ENCODE measurements at places on chromosomes 5 and 9.

GRCh38 chr5:115579747-115580173, 22.5 kb downstream of the TICAM2 start:
- no peak for DNase-seq

- DNase-seq = no peak
Measured at GRCh38 chr5:34709861-34710673, 53.9 kb downstream of the RAI14 start.

- no peak for DNase-seq
Measured at GRCh38 chr5:110851357-110851756, 112.5 kb downstream of the SLC25A46 start.

DNA sequence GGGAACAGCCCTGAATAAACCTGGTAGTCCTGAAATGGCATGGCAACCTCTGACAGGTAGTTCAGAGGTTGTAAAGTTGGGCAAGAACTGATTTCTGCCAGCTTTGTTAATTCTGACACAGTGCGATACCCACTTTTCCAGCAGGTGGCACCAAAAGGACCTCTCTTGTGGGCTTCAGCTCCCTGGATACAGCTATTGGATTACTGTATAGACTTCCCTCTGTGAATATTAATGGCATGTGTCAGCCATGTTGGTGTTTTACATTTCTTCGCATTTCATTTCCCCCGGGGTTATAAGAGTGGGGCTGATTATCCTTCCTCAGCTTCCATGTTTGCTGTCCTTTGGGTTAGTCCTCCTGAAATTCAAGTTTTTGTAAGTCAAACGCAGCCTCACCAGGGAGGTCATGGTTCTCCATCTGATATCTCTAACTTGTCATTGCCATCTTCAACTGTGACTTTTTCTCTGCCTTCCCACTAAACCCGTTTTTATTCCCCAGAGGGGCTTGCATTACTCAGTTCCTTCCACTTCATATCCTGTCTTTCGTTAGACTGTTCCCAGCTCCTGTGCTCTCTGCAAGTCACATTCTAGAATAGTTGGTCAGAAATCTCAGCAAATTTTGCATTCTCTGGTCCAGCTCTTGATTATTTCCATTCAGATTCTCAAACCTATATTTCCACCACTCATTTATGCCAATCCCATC, 135.6 kb downstream of the LIFR start:
- peak; percentile 83 for DNase-seq

DNA sequence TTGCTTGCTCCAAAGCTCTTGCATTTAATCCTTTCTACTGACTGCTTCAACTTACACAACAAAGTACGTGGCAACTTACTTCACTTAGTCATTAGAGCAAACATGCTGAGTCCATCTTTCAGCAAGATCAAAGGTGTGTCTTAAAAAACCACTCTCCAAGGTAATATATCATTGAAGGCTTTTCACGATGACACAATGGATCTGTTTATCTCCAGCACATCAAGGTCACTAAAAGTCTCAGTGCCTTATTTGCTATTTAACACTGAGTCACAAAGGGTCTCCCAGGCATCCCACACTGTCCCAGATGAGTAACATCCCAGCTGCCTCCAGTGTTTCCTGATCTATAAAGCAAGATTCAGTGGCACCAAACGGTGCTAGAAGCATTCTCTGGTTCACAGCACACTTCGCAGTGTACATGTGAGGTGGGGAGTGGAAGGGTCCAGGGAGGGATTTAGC, 3.7 kb upstream of the CLK4 start:
- no peak for DNase-seq

GRCh38 chr5:2066373-2066772, 183.6 kb upstream of the IRX4 start:
- DNase-seq = no peak

DNA sequence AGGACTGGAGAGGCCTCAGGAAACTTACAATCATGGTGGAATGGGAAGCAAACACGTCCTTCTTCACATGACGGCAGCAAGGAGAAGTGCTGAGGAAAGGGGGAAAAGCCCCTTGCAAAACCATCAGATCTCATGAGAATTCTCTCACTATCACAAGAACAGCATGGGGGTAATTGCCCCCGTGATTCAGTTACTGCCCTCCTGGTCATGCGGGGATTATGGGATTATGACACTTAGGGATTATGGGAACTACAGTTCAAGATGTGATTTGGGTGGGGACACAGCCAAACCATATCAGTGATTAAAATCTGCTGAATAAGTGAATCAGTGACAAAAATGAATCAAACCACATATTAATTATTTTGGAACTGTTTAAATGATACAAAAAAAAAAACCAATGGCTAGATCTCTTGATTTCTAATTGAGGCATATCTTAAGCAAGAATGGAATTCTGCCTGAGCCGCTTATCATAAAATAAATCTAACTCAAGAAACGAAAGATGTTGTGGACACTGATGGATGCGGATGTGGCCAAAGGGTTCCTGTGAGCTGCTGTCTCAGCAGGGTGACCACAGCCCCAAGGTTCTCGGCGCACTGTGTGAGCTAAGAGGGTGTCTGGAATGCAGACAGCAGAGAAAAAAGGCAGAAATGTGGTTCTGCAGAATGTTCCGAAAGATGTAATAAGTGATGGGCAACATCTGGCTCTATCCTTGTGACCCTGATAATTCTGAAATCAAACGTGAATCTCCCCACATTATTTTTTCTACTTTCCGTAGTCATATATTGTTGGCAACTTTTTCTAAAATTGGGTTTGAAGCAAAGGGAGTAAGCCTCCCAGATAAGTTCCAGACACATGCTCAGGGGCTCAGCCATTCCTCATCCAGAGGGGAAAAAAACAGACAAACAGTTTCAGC, 107.2 kb upstream of the ICE1 start:
- no peak for DNase-seq

GRCh38 chr9:16794871-16795639, 75.4 kb downstream of the BNC2 start:
- DNase-seq = peak; percentile 59

- DNase-seq = peak; percentile 100
Measured at GRCh38 chr5:138542956-138543729, at the start of gene ETF1. Gene ETF1 (minus strand): TSS chr5:138543236. CDS start chr5:138542918, 318 bp downstream.

- no peak for DNase-seq
Measured at GRCh38 chr9:68749579-68750159, 44.6 kb downstream of the PIP5K1B start.

- DNase-seq = no peak
Measured at GRCh38 chr5:108297042-108297601, 84.8 kb downstream of the FBXL17 start.

DNA sequence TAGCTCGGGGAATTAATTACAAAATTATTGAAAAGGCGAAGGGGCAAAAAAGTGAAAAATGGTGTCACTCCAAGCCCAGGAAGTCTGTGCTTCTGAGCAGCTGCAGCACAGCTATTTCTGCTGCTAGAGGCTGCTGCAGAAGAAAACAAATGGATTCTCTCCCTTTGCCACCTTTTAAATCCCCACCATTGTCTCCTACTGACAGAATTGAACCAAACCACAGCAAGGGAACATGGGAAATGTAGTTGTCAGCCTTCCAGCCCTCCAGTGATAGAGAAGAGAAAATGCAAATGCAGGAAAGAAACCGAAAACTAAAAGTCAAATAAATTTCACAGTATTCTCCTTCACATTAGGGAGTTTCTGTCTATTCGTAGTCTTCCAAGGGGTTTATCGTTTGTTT, 33.4 kb upstream of the CDC42SE2 start:
- no peak for DNase-seq

DNA sequence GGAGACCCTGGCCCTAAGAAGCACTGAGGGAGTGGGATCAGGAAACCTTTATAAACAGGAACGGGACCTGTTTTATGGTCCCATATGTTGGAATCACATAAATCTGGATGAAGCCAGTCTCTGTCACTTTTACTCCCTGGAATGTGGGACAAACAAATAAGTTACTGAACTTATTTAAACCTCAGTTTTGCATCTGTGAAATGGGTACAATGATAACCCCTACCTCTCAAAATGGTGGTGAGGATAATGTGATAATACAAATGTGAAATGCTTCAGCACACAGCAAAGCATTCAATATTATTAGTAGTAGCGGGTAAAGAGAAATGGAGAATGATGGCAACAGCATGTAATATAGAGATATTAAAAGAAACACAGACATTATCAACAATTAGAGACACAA, 298.9 kb downstream of the ZSWIM6 start:
- no peak for DNase-seq

- DNase-seq = no peak
Measured at GRCh38 chr9:78618735-78619134, 321.8 kb downstream of the PSAT1 start.

DNA sequence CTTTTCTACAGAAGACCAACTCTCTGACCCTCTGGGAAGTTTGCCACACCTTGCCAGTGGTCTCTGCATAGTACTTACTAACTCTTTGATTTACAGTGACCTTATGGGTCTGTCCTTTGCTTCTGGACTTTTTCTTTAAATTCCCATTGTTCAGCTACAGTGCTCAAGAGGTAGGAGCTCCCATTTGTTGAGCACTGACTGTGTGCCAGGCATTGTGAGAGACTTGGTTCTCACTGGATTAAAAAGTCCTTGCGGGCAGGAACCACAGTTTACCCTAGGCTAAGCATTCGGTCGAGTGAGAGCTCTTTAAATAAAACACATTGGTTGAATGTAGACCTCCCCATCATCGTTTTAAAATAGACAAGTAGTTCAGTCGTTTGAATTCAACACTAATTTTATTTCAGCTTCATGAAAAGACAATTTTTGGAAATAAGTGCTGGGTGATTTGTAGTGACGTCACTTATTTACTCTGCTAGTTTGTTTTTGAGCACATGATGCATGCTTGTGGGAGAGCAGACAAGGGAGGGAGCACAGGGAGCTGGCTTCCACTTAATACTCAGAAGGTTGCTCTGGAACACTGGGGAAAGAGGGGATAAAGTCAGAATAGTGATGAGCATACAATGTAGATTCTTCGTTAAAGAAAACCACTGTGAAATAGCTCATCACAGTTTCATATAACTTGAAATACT, 27.1 kb downstream of the RASGRF2 start:
- no peak for DNase-seq

GRCh38 chr9:74711341-74711740, 176.4 kb downstream of the TRPM6 start:
- no peak for DNase-seq

- DNase-seq = no peak
Measured at GRCh38 chr5:157275403-157275802, 9.5 kb downstream of the CYFIP2 start.

DNA sequence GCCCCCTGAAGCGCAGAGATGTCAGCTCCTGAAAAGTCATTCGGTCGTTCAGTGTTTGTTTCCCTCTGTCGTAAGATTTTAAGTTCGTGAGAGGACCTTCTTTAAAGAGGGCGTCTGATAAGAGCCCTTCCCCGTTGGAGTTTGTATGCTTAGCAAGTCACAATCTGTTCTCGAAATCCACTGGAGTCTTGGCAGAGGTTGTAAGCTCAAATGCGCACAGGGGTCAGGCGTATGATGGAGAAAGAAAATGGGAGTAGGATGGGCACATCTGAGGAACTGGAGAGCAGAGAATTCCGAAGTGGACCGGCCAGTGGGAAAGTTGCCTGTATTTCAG, 710 bp downstream of the HSD17B4 start:
- no peak for DNase-seq

DNA sequence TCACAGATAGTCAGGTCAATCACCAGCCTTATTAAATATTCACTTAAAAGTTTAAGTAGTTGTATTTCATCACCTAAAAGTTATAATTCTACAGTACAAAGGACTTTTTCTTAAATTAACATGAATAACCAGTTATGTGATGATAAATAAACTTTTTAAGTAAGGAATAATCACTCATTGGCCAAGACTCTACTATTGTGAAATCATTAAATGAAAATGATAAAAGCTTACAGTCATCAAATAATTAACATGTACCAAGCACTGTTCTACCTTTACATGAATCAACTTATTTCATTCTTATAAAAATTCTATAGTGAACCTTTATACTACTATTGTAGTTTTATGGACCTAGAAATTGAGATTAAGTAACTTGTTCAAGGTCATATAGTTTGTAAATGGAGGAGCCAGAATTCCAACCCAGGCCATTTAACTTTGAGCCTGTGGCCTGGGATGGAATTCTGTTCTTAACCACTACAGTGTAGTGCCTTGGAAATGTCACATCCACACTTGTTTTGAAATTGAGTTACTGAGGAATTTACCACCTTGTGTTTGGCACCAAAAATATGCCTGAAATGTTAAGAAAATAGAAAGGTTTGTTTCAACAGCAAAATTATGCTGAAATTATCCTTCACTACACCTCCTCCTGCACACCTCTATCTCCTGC, 32.8 kb upstream of the MSANTD3 start:
- no peak for DNase-seq

- peak; percentile 94 for DNase-seq
Measured at GRCh38 chr9:111599092-111599954, at the start of gene PTGR1. Gene PTGR1 (minus strand): TSS chr9:111599647. CDS start chr9:111597422, 2,225 bp downstream.

DNA sequence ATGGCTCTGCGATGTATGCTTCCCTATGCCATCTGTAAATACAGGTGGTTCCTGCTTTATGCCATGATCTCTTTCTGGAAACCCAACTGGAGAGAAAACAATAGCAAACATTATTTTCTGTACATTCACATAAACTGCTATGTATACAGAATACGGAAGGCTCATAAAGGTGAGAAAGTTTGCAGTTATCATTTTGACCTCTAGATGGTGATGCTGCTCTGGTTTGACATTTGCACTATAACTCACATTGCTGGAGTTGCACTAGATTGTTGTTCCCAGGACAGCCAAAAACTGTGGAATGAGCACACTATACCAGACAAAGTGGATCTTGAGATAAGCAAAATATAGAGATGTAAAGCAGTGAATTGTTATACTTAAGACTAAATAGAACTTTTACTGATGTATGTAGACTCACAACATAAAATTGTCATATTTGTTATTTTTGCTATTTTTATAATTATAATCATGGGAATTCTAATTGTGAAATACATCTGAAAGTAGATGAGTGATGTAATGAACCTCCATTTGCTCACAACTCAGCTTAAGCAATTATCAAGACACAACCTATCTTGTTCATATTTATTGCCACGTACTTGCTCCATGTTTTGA, 246.5 kb downstream of the PTPRD start:
- DNase-seq = no peak

GRCh38 chr5:143147902-143148301, 255.6 kb downstream of the NR3C1 start:
- DNase-seq = no peak
